Eye (tissue), 1 donor: ENCODE measurements at places on chromosomes 11 and 22.

DNA sequence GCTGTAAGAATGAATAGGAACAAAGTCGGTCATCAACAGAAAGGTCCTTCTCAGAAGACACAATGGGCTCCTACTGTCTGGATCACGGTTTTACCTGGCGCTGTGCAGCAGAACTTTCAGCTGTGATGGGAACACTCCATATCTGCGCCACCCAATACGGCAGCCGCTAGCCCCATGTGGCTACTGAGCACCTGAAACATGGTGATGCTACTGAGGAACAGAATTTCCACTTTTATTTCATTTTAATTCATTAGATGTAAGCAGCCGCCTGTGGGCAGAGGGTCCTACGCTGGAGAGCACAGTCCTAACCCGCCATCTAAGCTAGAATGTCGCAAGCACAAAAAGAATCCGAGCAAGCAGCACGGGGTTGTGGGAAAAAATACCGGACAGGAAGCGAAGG is 2.7 kb downstream of the SULT4A1 start:
- no peak for DNase-seq

DNA sequence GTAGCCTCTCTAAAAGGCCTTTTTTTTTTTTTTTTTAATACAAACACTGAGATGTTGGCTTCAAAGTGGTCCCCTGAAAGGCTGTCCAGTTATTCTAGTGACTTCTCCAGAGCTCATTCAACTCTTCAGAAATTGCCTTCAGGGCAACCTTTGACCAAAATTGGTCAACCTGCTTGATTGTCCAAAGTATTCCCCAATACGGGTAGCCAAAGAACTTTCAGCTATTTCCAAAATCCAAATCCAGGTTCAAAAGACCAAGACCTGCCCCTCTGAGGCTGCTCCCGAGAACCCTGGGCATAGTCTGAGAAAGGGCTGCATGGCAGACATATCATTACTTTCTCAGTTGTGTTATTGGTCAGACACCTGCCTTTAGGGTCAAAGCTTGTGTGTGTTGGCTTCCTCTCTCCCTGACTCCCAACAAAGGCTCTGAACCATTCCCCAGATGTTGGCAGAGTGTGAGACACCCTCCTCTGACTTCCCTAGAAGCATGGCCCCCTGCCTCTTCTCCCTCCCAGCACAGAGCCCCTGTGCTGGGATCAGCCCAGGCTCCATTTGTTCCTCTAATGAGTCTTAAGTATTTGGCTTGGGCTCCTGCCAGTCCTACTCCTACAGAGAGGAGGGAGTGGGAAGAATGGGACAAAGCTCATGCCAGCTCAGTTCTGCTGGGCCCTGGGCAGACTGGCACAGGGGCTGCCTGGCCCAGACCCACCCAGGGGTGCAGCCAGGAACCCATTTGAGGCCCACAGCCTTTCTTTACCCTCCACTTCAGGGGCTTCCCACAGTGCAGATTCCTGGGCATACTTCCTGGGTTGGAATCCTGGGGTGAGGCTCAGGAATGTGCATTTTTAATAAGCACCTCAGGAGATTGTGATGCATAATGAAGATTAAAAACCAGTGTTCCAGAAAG is 30.3 kb downstream of the TNKS1BP1 start:
- DNase-seq = peak; percentile 56

DNA sequence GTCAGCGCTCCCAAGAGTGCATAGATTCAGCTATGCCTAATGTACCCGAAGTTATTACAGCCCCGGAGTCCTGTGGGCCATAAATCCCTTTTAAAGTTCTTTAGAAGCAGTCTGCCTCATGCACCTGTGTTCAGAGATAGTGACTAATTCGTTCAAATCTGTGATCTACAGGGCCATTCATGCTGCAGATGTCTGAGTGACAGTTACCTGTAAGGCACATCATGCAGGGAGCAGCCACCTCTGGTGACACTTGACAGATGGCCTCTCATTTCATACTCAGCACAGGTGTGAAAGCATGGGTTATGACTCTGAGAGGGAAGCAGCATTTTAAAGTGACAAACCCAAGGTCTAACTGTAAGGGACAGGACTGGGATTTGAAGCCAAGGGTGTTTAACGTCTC is 2.4 kb upstream of the E2F8 start:
- DNase-seq = no peak

GRCh38 chr11:43925932-43926505 is 16.4 kb upstream of the C11orf96 start:
- peak; percentile 63 for DNase-seq

DNA sequence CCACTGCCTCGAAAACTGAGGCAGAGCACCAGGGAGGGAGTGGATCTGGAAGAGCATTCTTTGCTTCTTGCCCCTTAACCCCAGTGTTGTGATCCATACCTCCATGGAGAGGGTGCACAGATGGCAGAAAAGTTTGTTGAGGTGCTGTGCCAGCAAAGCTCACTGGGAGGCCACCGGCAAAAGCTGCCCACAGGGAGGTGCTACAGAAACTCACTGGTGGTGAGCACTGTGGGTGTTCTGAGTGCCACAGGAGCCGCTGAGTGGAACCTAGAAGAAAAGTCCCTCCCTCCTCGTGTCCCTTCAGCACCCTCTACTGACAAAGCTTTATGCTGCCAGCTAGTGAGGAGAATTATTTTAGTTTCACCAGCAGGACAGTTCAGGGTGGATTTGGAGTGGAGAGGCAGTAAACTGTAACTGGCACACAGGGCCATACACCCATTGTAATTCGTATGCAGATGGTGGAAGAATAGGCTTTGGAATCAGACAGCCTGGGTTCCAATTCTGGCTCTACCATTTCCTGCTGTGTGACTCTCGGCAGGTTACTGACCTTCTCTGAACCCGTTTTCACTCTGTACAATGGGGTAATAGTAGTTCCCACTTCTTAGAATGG is 84.6 kb downstream of the SWAP70 start:
- peak; percentile 55 for DNase-seq

DNA sequence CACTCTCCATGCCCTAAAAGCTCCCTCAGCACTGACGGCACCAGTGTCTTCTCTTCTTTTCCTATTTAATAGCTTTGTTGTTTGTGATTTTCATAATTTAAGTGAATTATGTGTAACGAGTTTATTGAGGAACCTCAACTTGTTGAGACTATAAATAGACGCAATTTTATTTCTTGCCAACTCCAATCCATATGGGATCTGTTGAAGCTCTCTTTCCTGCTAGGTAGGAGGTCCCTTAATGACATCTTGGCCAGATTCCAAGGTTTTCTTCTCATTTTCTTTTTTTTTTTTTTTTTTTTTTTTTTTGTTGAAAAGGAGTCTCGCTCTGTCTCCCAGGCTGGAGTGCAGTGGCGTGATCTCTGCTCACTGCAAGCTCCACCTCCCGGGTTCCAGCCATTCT is 14.2 kb downstream of the RTL6 start:
- peak; percentile 36 for DNase-seq

GRCh38 chr11:113261709-113262475 is 52.5 kb upstream of the TTC12 start:
- DNase-seq = no peak
